ENCODE measurements at places on chromosomes 2 and 18.
A peak's percentile ranks its signal among the peaks of the same experiment; 100 is the strongest.

DNA sequence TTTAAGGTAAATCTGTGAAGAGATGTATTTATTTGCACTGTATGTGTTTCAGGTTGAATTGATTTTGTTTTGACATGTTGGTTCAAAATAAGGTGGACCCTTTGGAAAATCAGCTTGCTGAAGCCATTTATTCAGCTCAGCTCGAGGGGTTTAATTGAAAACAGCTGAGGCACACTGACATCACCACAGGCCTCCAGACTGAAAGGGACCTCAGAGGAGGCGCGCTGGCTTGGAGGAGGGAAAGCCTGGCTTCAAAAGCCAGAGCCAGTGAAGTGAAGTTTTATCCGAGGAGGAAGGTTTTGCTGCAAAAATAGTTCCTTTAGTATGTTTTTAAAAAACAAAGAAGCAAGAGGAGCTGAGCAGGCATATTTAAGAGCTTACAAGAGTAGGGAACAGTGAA is 26.9 kb upstream of the DNMT3A start:
- no peak for DNase-seq

- no peak for DNase-seq
Observed at GRCh38 chr2:55061523-55062344, 11.5 kb upstream of the RTN4 start.

- no peak for DNase-seq
Observed at GRCh38 chr2:70954886-70955285, 19.2 kb downstream of the ATP6V1B1 start.

DNA sequence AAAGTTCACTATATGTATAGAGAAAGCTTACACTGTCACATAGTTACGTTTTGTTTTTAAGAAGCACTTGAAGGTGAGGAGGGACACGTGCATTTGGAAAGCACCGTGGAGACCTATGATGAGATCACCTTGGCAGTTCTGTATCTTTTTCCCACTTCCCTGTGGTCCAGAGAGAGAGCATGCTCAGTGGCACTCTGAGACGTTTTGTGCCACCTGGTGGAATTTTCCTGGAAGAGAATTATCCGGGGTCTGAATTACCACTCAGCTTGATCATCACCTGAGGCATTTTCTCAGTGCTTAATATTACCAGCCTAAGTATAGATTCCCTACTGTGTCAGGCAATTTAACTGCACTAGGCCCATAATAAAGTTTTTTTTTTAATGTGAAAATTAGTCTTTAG is 469.4 kb upstream of the SMIM21 start:
- no peak for DNase-seq

- no peak for DNase-seq
Observed at GRCh38 chr2:128695646-128696220, 377.1 kb upstream of the HS6ST1 start.

- no peak for DNase-seq
Observed at GRCh38 chr2:26128176-26128575, 44.7 kb upstream of the GAREM2 start.

DNA sequence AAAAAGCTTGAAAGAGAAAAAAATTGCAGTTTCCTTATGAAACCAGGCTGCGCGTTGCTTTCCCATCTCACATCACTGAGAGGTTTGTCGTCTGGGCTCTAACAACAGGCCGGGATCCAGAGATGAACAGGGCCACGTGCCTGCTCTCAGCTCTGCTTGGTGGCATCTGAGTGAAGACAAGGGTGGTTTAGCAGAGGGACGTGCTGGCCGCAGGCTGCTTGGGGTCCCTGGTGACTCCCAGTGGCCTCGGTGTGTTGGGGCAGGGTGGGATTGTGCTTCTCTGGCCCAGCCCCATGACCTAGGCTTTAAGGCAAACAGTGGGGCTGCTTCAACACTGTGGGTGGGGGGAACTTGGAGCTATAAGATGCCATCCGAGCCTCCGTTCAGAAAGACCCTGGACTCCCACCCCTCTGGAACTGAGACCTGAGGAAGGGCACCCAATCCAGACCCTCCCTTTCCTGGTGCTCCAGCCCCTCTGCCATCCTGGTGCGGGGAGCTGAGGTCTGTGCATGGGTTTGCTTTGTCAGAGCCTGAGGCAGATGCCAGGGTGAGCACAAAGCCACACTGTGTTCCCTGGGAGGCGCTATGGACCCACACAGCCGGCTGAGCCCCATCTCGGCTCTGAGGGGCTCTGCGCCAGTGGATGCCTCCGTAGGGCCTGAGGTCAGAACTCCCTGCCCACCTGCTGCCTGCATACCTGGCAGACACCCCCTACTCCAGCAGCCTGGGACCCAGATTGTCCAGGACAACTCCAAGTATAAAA is 18.4 kb upstream of the HPCAL1 start:
- DNase-seq = no peak

DNA sequence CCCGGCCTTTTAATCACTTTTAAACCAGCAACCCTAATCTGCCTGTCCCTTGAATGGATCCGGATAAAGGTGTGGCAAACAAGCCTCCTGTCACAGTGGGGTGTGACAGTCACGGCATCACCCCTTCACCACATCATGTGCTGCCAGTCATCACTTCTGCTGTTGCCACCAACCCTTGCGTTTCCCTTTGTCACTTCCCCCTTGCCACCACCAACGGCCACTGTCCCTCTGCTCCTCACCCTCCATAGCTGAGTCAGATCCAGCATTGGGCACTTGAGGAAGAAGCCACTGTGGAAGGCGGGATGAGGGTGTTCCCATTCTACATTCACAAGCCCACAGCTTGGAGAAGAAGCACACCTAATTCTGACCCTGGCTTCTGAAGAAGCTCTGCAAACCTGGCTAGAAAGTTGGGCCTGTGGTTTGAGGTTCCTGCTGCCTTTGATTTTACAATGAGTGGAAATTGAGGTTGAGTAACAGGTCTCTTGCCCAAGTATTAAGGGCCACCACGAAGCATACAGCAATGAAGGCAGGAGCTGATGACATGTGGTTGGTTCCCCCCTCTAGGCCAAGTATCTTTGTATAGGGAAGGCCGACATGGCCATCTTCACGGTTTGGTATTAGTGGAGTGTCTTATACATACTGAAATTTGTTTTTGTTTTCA is 22.9 kb upstream of the DARS1 start:
- DNase-seq = peak; percentile 73

GRCh38 chr2:144836635-144837350 is 316.9 kb upstream of the ZEB2 start:
- no peak for DNase-seq

DNA sequence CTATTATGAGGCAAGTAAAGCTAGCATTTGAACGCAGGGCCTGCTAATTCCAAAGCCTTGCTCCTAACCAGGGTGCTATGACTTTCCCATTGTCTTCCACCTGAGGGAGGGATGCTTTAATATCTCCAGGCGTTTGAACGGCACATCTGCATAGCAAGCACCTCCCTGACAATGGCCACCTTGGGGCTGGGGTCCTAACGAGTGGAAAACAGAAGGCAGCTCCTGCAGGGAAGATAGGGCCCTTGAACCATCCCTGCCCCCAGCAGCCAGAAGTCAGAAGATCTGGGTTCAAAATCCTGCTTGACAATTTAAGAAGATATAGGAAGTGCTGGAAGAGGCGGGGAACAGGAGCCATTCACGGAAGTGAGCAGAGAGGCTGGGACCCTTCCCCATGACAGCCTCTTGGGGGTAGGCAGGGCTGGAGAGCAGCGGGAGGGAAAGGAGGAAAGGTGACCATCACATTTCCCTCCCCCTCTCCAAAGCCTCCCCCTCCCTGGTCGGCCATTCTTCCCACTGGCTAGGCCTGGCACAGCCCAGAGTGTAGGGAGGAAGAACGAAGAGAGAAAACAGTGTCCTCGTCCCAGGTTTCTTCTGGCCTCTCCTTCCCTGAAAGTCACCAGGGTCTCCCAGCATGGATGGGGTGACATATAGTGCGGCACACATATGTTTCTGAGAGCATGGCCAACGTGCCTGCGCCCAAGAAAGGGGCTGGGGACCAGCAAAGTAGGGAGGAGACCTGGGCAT is 73.5 kb downstream of the EMX1 start:
- no peak for DNase-seq

GRCh38 chr2:65595630-65596029 is 163.2 kb upstream of the SPRED2 start:
- no peak for DNase-seq

DNA sequence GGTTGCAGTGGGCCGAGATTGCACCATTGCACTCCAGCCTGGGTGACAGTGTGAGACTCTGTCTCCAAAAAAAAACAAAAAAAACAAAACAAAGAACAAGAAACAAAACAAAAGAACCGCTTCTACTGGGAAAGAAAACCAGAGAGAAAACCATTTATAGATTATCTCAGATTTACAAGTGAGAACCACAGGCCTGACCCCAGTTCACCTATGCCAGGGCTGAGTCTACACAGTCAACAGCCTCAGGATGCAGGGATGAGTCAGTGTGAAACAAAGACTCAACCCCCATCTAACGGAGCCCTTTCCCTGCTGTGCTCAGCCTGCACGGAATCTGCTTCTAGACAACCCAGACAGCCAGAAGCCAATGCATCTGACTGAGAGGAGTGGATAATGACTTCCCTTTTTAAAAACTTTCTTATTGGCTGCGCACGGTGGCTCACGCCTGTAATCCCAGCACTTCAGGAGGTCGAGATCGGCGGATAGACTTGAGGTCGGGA is 25.5 kb upstream of the YWHAQ start:
- peak; percentile 30 for DNase-seq

- no peak for DNase-seq
Observed at GRCh38 chr2:79638954-79639353, 126.1 kb downstream of the CTNNA2 start.

GRCh38 chr2:9565436-9566153 is 10.0 kb upstream of the ADAM17 start:
- no peak for DNase-seq

DNA sequence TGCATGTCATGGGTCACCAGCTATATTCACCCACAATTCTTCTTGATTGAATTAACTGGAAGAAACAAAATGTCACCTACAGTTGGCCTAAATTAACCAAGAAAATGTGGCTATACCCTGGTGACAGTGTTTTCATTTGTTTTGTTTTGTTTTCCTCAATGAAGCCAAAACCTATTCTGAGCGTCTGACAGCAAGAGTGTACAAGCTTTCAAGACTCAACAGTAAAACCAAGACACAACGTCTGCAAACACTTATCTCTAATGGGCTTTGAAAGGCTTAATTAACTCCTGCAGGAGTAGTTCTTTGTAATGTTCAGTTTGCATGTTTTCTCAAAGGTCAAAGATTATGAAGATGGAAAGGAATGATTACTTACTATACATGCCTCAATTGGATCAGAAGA is 827.6 kb upstream of the KLHL29 start:
- no peak for DNase-seq

DNA sequence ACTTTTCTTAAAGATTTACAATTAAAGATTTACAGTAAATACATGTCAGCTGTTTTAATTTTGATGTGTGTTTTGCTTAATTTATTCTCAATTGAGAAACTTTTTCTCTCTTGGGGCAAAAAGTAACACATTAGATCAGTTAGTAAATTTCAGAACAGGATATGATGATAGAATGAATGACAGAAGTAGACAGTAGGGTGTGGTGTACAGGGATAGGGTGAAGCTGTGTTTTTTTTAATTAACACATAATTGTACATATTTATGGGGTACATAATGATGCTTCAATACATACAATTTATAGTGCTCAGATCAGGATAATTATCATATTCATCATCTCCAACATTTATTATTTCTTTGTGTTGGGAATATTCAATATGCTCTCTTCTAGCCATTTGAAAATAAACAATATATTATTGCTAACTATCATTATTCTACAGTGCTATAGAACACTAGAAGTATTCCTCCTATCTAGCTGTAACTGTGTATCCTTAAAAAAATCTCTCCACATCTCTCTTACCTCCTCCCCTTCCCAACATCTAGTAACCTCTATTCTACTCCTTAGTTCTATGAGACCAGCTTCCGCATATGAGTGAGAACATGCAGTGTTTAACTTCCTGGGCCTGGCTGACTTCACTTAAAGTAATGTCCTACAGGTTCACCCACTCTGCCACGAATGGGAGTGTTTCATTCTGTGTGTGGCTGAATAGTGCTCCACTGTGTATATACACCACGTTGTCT is 175.2 kb downstream of the SNTG2 start:
- no peak for DNase-seq

GRCh38 chr2:146879882-146880281 is 964.9 kb upstream of the ACVR2A start:
- no peak for DNase-seq

DNA sequence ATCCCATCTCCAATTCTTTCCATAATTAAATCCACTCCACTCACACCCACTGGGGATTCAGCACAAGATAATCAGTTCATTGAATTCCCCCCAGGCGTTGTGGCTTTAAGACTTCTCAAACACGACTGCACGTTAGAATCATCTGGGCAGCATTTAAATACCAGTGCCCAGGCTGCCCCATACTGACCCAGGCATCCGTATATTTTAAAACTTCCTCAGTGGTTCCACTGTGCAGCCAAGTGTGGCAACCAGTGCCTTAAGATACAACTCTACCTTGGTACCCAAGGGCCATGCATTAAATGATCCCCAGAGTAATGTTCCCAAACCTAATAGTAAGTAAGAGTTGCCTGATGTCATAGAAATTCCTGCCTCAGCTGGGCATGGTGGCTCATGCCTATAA is 54.3 kb upstream of the BZW1 start:
- no peak for DNase-seq

DNA sequence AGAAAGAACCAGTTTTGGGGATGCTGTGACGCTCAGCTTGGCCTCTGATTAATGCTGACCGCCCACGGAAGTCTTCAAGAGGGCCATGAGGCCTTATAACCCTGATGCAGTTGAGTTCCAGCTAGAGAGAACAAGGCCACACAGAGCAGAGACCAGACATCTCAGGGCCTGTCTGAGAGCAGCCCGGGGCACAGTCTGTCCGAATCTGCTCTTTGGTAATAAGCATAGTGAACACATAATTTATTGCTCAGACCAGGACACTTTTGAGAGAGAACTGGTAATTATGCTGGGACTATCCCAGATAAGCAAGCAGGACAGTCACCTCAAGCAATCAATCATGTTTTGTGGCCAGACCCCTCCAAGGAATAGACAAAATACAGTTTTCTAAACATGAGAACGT is 68.5 kb downstream of the STPG4 start:
- DNase-seq = no peak

DNA sequence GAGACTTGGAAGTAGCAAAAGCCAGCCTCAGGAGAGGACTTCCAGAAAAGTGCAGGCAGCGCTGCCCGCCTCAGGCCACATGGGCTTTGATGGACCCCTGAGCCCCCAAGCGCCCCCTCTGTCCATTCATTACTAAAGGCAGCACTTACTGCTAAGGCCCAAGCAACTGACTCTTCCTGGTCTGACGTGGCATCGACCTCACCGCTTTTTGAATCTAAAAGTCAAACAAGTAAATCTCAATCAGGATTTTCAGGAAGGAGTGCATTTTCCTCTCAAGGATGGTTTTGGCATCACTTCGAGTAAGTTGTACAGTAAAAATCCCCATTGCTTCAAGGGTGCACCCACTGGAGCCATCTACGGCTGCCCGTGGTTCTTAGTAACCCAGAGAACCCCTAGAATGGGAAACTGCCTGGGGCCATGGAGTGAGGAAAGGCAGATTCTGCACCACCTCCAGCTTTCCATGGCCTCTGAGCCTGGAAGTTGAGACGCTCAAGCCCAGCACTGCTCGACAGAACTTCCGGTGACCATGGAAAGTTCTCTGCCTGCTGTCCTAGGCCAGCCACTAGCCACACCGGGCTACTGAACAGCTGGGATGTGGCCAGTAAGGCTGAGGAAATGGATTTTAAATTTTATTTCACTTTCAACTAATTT is 7.0 kb downstream of the HJURP start:
- no peak for DNase-seq

GRCh38 chr18:5197032-5197434 is at the start of gene AKAIN1:
TSS of gene AKAIN1 (minus strand) at chr18:5197257. CDS start at chr18:5197053, 204 bp downstream.
- no peak for DNase-seq

All from CD4-positive, alpha-beta memory T cell (primary cell).